ENCODE measurements at places on chromosomes 2 and 18. TPM values are rescaled to one million over a fixed set of nuclear protein-coding genes. Genes with fewer than 3 reads are reported as not detected.

The INPP5D gene
- 0.70 TPM for total RNA-seq

The UGT1A5 gene
- not detected for total RNA-seq

The FOXD4L1 gene
- total RNA-seq, result 0.09 TPM

The MYCN gene
- not detected for total RNA-seq

The PPP3R1 gene
- total RNA-seq, result 63.5 TPM

The GLI2 gene
- 31.4 TPM for total RNA-seq

The B3GNT7 gene
- total RNA-seq, result 3.0 TPM

Data from A549 treated with dexamethasone at 1 μM for 4 hours (cell line).